ENCODE measurements at places on chromosomes 4 and X.

- DNase-seq: no peak
Measured at GRCh38 chrX:10619425-10620046, 849 bp downstream of the MID1 start.

- no peak for DNase-seq
Measured at GRCh38 chr4:152808670-152809069, 28.9 kb downstream of the ARFIP1 start.

- DNase-seq: no peak
Measured at GRCh38 chr4:176945334-176945733, 152.6 kb upstream of the VEGFC start.

DNA sequence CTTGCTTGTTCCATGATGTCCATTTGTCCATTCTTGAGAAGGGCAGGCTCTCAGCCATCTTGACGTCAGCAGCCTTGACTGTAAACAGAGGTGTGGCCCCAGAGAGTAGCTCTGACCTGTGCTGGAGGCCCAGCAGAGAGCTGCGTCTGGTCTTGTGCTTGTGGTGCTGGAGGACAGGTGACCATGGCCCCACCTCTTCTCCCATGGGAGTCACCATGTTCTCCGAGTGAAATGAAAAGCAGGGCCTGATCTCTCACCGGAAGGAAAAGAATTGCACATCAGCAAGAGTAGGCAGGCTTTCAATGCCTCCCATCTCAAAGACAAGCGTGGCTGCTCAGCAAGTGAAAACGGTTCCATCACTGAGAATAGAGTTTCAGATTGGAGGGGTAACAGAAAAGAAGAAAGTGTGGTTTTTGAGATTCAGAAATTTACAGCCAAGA, 11.5 kb downstream of the PARM1 start:
- no peak for DNase-seq

DNA sequence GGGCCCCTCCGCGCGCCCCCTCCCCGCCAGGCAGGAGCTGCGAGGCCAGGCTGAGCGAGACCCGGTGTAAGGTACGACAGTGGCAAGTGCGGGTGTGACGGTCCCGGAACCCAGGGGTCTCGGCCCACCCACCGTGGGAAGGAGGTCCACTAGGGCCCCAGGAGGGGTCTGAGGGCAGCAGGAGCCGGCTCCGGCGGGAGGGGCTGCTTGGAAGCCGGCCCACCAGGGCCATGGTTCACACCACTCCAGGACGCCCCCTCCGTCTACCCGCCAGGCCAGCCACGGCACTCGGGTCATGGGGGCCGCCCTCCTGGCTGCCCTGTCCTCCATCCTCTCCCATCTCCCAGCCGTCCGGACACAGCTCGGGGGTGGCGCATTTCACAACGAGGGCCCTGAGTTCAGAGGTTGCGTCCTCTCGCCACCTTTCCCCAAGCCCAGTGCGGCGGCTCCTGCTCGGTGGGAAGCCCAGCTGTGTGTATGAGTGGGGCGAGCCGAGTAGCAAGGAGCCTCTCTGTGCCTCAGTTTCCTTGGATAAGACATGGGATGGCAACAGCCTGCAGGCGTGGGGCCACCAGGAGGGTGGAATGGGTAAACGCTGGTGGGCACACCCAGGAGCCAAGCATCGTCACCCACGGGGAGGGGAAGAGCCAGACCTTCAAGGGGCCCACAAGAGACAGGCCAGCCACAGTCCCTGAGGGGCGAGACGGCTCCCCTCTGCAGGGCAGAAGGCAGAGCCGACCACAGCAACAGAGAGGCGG, 81.3 kb downstream of the FAM53A start:
- DNase-seq: no peak

DNA sequence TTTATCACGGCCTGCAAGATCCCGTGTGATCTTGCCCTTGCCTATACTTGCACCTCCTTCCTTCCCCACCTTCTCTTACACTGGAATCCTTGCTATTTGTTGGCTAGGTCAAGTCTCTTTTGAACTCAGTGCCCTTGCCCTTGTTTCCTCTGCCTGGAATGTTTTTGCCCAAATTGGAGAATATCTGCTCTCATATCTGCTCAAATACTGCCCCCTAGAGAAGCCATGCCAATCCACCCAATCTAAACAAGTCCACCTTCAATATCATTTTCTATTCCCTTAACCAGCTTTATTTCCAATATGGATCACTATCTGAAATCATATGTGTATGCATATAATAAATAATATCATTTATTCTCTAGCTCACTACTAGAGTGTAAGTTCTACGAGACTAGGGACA, 1044.2 kb upstream of the FTHL17 start:
- no peak for DNase-seq

GRCh38 chrX:38974542-38974941, 173.3 kb downstream of the MID1IP1 start:
- no peak for DNase-seq

DNA sequence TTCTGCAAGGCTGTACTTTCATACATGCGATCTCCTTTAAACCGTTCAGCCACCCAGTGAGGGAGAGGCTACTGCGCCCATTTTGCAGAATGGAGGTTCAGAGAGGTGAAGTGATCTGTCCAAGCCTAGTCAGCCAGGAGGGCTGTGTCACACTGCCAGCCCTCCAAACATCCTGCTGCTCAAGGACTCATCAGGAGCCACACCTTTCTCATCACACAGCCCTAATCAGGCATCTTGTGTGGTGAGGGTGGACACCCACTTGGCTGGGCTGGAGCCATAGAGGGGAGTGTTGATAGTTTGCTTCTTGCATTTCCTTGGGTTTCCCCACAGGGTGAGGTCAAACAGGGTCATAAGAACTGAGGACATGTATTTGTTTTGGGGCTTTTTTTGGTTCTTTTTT, 5.4 kb upstream of the CXCR3 start:
- DNase-seq: no peak

GRCh38 chrX:122087341-122087740, 1039.9 kb downstream of the GLUD2 start:
- DNase-seq: no peak

DNA sequence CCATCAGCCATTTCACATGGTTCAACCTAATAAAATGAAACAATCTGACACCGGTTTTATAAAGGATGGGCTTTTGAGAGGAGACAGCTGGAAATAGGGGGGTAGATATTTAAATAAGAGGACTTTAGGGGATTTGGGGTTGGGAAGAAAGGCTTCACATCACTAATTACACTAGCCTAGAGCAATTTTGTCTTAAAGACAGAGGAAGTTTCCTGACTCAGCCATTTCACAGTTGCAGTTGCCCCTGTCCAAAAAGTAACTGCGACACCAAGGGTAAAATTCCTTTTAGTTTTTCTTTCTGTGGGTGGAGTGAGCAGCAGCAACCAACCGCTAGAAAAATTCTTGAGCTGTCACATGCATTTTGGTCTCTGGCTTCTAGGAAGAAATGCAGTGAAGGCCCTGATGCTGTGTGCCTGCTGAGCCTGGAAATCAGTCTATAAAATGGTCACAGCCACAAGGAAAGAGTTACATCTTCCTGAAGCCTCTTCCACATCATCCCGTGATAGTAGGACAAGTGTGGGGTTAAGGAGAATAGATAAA, 233.6 kb downstream of the ZNF674 start:
- DNase-seq: no peak

DNA sequence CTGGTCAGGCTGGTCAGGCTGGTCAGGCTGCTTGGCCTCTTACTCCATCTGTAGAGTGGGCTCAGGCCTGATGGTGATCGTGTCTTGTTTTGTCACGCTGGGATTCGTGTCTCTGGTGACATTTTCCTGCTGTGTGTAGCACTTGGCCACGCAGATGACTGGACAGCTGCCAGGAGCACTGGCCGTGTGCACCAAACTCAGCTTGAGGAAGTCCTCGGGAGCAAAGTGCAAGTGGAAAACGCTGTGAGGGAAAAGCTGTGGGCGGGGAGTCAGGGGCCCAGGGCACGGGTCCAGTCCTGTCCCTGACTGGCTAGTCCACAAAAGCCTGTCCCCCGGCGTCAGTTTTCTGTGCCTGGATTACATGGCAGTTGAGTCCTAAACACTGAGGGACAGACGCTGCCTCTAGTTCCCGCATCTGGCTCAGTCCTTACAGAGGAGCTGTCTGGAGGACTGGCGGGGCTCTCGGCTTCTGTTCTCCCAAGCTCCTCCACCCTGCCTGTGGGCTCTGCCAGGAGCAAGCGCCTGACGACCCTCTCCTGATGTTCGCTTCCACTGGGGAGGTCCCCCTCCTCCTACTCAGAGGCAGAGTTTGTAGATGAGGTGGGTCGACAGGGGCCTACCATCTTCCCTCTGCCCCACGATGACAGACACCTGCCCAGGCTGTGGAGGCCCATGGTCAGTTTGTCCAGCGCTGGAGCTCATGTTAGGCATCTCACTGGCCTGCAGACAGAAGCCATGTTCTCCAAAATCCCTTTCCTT, 35.9 kb upstream of the GRPEL1 start:
- DNase-seq: no peak

DNA sequence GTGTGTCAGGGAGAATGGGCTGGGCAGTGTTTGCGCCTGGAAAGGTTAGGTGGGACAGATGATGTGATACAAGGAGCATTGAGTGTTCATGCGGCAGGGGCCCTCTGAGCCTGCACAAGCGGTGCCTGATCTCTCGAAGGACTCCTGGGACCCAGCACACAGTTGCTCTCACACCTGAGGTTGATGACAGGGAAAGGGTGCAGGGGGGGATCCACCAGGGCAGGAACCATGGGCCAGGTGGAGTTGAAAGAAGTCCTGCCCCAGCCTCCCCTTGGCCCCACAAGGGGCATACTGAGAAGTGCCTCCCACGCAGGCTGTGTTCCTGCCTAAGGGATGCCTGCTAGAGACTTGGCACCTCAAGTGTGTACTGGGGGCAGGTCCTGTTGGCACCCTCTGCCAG, 33.1 kb downstream of the TKTL1 start:
- no peak for DNase-seq

- DNase-seq: no peak
Measured at GRCh38 chr4:145493166-145493565, 11.5 kb downstream of the SMAD1 start.

DNA sequence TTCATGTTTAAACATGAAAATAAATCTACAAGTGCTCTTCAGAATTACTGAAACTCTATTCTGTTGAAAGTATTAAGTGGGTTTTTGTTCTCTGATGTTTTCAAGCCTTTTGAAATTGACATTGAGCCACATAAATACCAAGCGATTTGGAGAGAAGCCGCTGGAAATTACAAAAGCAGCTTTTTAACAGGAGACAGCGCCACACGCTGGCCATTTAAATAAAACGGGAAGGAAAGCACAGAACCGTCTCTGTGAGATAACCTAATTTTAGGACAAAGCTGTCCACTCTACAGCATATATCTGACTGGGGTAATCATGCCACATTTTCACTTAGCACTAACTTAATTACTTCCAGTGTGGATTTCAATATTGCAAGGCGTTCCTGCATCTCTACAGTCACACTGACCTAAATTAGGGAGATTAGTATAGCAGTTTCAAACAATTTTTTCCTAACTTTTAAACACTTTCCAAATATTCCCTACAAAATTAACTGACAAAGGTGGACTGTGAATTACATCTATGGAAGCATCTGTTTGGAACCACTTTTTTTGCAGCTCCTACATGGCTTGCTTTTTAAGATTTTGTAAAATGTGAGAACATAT, 6.8 kb upstream of the ANOS1 start:
- peak; percentile 14 for DNase-seq

DNA sequence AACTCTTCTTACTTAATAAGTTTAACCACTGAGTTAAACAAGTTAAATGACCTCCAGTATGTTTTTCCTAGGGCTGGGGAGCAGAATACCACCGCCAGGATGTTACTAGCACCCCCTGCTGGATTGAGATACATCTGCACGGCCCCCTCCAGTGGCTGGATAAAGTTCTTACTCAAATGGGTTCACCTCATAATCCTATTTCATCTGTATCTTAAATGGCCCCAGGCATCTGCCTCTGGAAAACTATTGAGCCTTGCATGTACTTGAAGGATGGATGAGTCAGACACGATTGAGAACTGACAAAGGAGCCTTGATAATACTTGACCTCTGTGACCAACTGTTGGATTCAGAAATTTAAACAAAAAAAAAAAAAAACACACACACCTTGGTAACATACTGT, 61.5 kb upstream of the MMAA start:
- DNase-seq: no peak

DNA sequence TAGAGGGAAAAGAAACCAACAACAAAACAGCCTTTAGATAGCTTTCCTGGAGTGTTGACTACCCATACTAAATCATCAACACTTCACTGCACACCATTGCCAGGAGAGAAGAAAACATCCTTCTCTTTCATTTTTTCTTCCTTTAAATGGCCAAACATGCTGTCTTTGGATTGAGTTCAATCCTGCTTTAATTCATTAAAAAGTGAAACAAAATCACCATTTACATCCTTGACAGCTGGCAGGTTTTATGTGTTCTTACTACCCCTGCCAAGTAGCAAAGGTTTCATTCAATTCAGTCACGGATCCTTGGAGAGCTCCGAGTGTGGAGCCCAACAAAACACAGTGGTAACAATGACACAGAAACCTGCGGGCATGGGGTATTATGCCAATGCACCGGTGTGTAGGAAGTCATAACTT, 568.3 kb downstream of the ANKRD50 start:
- no peak for DNase-seq

GRCh38 chrX:5490786-5491563, 737.7 kb downstream of the NLGN4X start:
- no peak for DNase-seq

- no peak for DNase-seq
Measured at GRCh38 chr4:72629540-72629939, 60.5 kb upstream of the ADAMTS3 start.

- DNase-seq: peak; percentile 45
Measured at GRCh38 chr4:86934147-86934770, 552 bp upstream of the AFF1 start.

DNA sequence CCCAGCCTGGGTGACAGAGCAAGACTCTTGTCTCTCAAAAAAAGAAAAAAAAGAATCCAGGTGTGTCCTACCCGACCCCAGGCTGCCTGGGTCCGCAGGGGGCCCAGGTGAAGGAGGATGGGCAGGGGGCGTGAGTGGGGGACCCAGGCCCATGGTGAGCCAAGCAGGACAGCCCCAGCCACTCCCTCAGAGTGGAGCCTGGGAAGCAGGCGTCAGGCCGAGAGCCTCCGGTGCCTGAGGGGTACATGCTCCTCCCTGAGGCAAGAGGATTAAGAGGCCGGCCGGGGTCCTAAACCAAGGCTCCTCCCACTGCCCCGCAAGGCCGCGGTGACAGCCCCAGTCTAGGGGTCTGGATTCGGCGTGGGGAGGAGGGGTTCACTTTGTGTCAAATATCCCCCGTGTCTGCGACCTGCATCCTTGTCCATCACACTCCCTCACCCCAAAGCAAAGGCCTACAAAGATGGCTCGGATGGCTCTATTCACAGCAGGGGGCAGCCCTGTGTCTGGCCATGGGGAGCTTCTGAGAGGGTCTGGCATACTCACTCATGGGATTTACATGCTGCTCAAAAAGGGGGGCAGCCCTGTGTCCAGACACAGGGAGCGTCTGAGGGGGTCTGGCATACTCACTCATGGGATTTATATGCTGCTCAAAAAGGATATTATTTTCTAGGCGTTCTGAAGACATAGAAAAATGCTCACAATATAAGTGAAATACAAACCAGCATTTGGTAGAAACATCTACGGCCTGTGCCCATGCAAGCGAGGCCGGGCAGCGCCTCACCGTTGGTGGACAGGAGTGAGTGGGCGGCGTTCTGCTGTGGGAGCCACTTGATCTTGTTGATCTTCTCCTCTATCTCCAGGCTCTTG, 94.6 kb downstream of the PPP2R2C start:
- DNase-seq: no peak

- no peak for DNase-seq
Measured at GRCh38 chr4:183828839-183829238, 76.3 kb upstream of the STOX2 start.

- DNase-seq: no peak
Measured at GRCh38 chr4:123562994-123563750, 166.6 kb downstream of the SPRY1 start.

- DNase-seq: no peak
Measured at GRCh38 chr4:83121246-83121645, 6.7 kb upstream of the PLAC8 start.

GRCh38 chr4:110589297-110589696, 33.6 kb downstream of the PITX2 start:
- DNase-seq: no peak

Data from CD4-positive, alpha-beta memory T cell (primary cell).